Renal pelvis (tissue), 12 donors: ENCODE measurements at places on chromosomes 7 and 10.

DNA sequence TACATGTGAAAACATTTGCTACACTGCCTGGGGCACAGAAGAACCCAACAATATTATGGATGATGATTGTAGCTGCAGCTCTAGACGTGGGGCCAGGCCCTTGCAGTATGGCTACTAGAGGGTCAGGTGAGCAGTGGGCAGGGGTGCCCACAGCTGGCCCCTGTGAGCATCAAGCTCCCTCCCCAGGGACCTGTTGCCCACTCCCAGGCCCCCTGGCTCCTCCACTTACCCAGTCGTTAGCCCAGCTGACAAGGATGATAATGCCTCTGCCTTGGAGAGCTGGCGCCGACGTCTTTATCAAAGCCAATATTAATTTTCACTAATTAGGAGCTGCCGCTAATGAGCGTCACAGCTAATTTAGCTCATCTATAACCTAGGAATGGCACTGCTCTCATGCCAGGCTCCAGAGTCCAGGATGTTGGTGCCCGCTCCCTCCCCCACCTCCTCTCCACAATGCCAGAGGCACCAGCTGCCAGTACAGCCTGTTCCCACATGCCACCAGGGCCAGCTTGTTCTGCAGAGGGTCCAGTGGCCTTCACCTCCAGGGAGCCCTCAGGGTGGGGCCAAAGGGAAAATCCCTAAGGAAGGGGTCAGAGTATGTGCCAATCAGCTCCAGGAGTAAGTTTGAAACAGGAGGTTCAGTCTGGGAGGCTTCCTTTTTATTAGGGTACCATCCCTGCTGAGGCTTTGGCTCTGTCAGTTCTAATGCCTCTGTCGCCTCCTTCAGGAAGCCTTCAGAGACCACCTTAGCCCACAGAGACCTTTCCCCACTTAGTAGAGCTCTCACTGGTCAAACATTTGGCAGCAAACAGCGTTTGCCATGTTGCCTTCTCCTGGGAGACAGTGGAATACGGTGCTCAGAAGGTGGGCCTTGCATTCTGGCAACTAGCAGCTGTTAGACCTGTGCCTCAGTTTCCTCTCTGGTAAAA is 77.2 kb downstream of the CDH23 start:
- no peak for DNase-seq

- no peak for DNase-seq
These were observed 62.9 kb upstream of the FAM180A start for GRCh38 chr7:135811506-135811905.

GRCh38 chr7:1408466-1408865 is 50.8 kb downstream of the MICALL2 start:
- no peak for DNase-seq

DNA sequence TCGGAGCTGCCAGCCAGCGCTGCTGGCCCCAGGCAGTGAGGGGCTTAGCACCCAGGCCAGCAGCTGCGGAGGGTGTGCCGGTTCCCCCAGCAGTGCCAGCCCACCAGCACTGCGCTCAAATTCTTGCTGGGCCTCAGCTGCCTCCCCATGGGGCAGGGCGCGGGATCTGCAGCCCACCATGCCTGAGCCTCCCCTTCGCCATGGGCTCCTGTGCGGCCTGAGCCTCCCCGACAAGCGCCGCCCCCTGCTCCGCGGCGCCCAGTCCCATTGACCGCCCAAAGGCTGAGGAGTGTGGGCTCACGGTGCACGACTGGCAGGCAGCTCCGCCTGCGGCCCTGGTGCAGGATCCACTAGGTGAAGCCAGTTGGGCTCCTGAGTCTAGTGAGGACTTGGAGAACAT is 525.0 kb downstream of the PTPRN2 start:
- DNase-seq, result no peak

DNA sequence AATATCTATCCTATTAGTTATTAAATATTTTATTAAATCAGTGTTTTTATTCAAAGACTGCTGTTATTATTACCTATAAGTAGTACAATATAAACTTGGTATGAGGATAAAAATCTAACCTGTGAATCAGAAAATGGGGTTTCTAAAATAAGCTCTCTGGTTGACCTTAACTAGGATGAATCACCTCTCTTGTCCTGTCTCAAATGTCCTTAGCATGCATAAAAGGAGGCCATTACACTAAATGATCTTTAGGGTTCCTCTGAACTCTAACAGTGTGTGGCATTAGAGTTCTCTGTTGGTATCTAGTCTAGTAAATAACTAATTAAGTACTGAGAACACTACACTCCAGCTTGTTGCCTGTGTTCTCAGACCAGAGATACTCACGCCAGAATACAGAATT is 143.1 kb upstream of the LRRTM3 start:
- DNase-seq, result no peak

DNA sequence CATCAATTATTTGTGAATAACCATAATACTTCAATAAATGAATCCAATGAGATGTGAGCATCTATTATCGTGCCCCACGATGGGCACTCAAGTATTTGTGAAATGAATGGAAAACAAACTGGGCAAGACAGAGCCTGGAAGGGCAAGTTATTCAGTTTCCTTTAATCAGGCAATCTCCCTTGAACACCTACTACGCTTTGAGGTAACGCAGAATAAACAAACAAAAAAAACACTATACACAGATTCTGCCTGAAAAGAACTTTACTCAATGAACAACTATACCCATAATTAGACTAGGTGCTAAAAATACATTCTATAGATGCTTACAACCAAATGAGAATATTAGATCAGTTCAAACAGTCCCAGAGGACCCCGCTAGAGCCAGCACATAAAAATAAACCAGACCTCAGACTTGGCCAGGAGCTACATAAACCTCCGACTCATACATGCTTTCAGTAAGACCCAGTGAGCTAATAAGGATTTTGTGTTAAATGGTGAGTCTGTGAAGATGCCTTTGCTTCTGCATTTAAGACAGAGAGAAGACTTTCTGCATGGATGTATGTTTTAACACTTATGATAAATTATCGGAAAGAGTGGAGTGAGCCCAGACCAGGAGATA is 121.3 kb downstream of the MPP7 start:
- DNase-seq, result no peak

- DNase-seq, result no peak
These were observed 171.5 kb downstream of the CCSER2 start for GRCh38 chr10:84499846-84500245.

- DNase-seq, result no peak
These were observed 28.8 kb downstream of the STN1 start for GRCh38 chr10:103889121-103889720.

GRCh38 chr10:31058795-31059703 is 27.4 kb upstream of the ZNF438 start:
- DNase-seq, result no peak

- DNase-seq, result no peak
These were observed 120.1 kb downstream of the LRRN3 start for GRCh38 chr7:111210996-111211395.

- DNase-seq, result no peak
These were observed 461.0 kb downstream of the SUGCT start for GRCh38 chr7:40595832-40596231.

- no peak for DNase-seq
These were observed 31.7 kb downstream of the HTRA1 start for GRCh38 chr10:122492999-122493481.

DNA sequence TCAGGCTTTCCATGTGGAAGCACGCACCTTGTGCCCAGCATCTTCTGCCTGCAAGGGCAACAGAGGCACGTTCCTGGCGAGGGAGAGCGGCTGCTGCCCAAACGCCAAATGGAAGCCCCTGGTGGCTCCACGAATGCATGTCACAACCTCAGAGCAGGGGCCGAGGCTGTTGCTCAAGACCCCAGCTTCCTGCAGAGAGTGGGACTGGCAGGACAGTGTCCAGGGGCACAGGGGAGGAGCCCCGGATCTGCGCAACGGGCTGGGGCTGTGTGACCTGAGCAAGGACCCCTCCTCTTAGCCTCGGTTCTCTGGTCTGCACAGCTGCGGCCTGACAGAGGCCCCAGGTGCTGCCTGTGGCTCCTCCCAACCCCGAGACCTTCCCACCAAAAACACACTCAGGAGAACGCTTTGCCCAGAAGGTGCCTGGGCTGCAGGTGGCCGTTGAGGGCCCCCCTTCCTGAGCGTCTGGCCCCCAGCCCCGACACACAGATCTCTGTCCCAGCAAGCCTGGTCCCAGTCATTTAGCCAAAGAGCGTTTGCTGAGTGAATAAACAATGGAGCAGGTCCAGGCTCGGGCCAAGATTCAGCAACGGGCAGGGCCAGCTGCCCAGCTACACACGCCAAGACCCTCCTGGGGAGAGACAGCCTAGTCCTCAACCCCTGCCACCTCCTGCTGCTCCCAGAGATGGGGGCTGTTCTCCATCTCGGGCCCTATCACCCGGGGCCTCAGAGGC is 1.2 kb downstream of the MICALL2 start:
- no peak for DNase-seq

GRCh38 chr7:149220534-149220933 is 18.9 kb upstream of the ZNF212 start:
- DNase-seq, result no peak

DNA sequence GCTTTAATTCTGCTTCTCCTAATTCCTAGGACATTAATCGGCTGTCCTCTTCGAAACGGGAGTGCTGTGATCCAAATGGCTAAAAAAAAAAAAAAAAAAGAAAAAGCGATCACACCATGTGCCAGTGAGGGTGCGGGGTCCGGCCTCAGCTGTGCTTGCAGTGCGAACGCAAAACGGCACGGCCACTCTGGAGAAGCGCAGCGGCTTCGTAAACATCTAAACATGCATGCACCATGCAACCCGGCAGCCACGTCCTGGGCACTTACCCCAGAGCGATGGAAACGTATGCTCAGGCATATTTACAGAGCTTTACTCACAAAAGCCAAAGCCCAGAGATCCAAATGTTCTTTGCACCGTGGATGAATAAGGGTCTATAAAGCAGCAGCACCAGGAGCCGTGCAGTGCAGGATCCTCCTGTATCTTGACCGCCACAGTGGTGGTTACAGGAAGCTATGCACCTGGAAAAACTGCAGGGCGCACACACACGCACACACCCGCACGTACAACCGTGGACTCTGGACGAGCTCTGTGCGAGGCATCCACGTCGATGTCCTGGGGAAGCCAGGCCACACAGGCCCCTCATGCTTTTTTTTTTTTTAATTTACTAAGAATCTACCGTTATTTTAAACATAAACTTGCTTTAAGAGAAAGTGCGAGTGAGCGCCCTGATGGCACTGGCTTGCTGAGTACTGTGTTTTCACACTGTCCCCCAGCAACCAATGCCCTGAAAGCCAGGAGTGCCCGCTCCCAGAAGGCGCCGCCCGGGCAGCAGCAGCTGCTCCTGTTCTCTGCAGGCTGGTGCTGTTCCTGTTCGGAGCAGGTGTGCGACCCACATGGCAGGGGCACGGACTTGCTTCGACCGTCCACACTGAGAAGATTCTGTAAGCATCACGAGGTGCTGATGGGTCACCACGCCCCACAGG is 25.0 kb downstream of the GPER1 start:
- DNase-seq, result no peak

DNA sequence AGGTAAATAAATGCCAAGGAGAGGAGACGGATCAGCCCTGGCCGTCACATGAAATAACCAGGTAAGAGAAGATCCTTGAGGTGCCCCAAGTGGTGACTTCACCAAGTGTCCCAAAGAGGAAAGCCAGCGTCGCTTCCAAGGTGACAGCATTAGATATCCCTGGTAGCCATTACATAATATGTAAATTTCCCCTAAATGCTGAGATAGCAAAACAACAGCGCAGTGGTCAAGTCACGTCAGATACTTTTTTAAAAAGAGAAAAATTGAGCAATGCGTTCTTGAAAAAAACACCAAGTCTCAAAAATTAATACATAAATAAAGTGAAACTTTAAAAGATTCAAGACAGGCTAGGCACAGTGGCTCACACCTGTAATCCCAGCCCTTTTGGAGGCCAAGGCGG is 100.2 kb downstream of the HTR5A start:
- DNase-seq, result no peak

DNA sequence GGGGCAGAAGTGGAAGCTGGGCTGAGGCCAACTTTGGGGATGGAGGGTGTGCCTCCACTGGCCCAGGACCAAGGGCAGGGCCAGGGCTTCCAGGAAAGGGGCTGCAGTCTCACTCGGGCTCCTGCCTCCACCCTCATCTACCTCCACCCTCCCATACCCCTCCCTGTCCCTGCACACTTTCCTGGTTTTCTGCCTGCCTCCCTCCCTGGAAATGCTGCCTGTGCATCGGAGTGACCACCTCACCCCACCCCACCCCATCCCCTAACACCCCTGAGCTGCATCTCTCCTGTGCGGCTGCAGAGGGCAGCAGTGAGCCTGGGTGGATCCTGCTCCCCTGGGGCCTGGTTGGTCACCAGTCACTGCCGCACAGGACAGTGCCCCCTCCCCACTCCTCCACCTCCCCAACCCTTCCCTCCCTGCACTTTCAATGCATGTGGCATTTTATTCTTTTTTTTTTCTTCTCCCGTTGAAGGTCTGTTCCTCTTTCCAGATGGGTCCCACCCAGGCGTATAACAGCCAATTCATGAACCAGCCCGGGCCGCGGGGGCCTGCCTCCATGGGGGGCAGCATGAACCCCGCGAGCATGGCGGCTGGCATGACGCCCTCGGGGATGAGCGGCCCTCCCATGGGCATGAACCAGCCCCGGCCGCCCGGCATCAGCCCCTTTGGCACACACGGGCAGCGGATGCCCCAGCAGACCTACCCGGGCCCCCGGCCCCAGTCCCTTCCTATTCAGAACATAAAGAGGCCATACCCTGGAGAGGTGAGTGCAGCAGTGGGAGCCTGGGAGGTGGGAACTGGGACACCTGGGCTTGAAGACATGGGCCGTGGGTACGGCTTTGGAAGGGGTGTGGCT is 54.1 kb upstream of the PPIF start:
- no peak for DNase-seq

DNA sequence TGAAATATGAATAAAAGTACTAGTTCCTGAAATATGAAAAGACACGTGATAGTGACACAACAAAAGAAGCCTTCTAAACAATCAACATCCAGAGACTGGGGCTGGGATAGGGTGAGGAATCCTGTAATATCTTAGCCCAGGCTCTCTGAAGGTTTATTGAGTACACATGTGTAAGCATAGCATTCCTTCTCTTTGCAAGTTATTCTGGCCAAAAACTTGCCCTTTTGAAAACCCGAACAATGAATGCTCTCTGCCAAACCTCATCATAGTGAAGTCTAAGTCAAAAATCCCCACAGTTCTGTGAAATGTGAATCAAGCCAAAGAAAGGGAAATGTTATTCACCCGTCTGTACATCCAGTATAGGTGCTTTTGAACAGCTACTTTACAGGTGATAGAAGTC is 11.6 kb downstream of the SEMA3D start:
- no peak for DNase-seq

DNA sequence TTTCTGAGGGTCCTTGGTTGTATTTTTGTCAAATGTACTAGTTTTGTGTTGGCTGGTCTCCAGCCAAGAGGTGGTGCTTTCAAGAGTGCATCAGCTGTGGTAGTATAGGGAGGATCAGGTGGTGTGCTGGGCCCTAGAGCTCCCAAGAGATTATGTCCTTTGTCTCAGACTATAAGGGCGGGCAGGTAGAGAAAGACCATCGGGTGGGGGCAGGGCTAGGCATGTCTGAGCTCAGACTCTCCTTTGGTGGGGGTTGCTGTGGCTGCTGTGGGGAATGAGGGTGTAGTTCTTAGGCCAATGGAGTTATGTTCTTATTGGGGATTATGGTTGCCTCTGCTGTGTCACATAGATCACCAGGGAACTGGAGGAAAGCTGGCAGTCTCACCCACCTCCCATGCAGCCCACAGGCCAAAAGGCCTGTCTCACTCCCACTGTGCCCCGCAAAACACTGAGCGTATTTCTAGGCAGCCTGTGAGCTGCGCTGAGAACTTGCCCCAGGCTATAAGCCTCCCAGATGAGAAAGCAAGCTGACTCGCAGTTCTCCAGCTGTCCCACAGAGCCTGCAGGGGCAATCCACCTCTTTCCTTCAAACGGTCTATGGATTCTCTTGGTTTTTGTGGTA is 1066.7 kb downstream of the GRM8 start:
- DNase-seq, result no peak

GRCh38 chr10:66827353-66827752 is 98.5 kb upstream of the LRRTM3 start:
- DNase-seq, result no peak
